Epithelial cell of alveolus of lung (primary cell): ENCODE measurements at places on chromosomes 7 and 10. TPM values are rescaled to one million over a fixed set of nuclear protein-coding genes. Genes with fewer than 3 reads are reported as not detected.

The PAX2 gene
- not detected in 2 replicates for total RNA-seq

The FRMD4A gene
- total RNA-seq = 21.5 and 86.5 TPM in 2 replicates

The NUTM2B gene
- 0.39 and 1.8 TPM in 2 replicates for total RNA-seq

The PTPN20 gene
- total RNA-seq = 0.08 and 0.65 TPM in 2 replicates

The OR2A42 gene
- total RNA-seq = not detected in 2 replicates

The TMEM139 gene
- total RNA-seq = 0.39 TPM in 1 of 2 replicates, not detected in the other

The IDI2 gene
- not detected in 2 replicates for total RNA-seq

The RAMP3 gene
- total RNA-seq = not detected in 2 replicates

The OR13A1 gene
- total RNA-seq = 0.08 TPM in 1 of 2 replicates, not detected in the other

The EPO gene
- total RNA-seq = 0.48 TPM in 1 of 2 replicates, not detected in the other

The MUC12 gene
- total RNA-seq = 3.0 TPM in 1 of 2 replicates, not detected in the other

The RSPH10B gene
- total RNA-seq = not detected in 2 replicates

The AOC1 gene
- total RNA-seq = not detected in 2 replicates

The SLC39A12 gene
- not detected in 2 replicates for total RNA-seq

The PNLIPRP2 gene
- total RNA-seq = not detected in 2 replicates

The MMD2 gene
- total RNA-seq = not detected in 2 replicates

The EIF5AL1 gene
- total RNA-seq = 0.32 and 0.65 TPM in 2 replicates

The MRLN gene
- not detected in 2 replicates for total RNA-seq

The LRGUK gene
- total RNA-seq = under 0.01 and 0.48 TPM in 2 replicates
